Smooth muscle cell of the pulmonary artery (primary cell): ENCODE measurements at places on chromosomes 7 and 10. TPM values are rescaled to one million over a fixed set of nuclear protein-coding genes. Genes with fewer than 3 reads are reported as not detected.

Gene RTKN2
- 2.9 and 3.3 TPM in 2 replicates for total RNA-seq

Gene GOT1
- 23.8 and 29.9 TPM in 2 replicates for total RNA-seq

Gene C10orf67
- total RNA-seq: 0.20 TPM in 1 of 2 replicates, not detected in the other

Gene CDHR1
- total RNA-seq: under 0.01 and 0.20 TPM in 2 replicates

Gene ATOH7
- total RNA-seq: 0.07 TPM in 1 of 2 replicates, not detected in the other

Gene ZPBP
- not detected in 2 replicates for total RNA-seq

Gene TAS2R41
- total RNA-seq: not detected in 2 replicates

Gene TRIM50
- total RNA-seq: not detected in 2 replicates
